ENCODE measurements at places on chromosomes 5 and 9.

GRCh38 chr5:66960369-66961137 lies 236.0 kb downstream of the CD180 start:
- DNase-seq: no peak

- no peak for DNase-seq
Observed at GRCh38 chr9:123080444-123080843, 47.0 kb downstream of the GPR21 start.

GRCh38 chr5:170149206-170149515 lies 43.5 kb downstream of the FOXI1 start:
- no peak for DNase-seq

DNA sequence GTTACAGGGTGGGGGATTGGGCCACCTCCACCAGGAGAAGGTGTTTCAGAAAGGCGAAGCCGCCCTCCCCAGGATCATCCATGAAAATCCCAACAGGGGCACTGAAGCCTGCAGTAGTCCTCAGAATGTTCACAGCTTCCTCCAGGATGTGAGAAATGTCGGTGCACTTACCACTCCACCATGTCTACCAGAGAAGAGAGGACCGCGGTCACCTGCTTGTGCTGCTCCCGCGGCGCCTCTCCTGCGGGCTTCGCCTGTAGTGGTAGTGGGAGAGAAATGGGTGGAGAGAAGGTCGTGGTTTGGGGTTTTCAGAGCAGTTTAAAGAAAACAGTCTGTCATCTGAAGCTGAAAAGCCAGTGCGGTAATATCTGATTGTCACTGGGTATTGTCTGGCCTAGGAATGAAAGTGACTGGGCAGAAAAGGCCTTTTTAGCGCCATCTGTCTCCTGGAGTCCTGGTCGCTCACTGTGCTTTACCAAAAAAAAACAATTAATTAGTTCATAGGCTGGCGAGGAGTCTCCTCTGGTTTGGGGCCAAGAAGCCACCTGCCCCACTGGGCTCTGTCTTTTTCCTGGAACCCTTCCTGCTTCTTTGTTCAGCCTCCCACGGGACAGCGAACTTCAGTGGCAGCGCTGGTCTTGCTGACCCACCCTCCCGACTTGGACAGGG lies 23.0 kb upstream of the PPP1R26 start:
- no peak for DNase-seq

DNA sequence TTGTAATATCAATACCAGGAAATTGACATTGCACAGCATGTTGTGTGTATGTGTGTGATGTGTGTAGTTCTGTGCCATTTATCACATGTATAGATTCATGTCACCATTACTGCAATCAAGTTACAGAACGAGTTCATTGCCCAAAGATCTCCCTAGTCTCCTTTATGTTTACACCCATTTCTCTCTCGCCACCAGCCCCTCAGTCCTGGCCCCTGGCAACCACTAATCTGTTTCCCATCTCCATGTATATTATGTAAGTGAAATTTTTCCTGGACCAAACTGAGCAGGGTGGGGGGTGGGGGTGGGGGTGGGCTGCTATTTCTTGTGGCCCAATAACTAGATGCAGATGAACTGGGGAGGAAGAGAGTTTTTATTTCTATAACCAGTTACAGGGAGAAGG lies 11.5 kb upstream of the S1PR3 start:
- no peak for DNase-seq

DNA sequence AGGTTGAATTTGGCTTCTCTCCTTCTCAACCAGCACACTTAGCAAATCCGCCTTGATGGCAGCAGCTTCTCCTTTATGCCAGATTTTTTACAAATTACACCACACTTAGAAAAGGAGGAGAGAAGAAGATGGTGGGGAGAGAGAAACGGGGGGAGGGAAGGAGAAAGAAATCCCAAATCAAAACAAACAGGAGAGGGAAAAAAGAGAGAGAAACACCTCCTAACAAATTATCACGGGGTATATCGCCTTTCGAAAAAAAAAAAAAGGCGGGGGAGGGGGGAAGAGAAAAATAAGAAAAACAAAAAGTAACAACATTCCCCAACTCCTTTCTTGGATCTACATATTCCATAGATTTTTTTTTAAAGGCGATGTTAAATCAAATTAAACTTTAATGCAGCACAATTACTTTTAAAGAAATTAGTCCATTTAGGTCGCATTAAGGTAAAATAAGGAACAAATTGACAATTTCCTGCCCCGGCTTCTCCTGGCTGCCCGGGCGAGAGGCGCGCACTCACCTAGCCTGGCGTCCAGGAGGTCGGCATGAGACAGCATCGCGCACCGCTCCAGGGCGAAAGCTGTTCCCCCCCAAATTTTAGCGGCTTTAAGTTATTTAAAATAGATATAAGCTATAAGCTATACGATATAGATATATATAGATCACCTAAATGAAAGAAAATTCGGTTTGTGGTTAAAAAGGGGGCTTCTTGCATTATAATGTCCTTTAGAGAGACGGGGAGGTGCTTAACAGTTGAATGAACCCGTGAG lies at the start of gene OTP:
Gene OTP, minus strand, starts transcription at position 716 of the 765 bp plus-strand sequence. Its CDS starts 164 bp downstream, at position 552.
- DNase-seq: no peak

DNA sequence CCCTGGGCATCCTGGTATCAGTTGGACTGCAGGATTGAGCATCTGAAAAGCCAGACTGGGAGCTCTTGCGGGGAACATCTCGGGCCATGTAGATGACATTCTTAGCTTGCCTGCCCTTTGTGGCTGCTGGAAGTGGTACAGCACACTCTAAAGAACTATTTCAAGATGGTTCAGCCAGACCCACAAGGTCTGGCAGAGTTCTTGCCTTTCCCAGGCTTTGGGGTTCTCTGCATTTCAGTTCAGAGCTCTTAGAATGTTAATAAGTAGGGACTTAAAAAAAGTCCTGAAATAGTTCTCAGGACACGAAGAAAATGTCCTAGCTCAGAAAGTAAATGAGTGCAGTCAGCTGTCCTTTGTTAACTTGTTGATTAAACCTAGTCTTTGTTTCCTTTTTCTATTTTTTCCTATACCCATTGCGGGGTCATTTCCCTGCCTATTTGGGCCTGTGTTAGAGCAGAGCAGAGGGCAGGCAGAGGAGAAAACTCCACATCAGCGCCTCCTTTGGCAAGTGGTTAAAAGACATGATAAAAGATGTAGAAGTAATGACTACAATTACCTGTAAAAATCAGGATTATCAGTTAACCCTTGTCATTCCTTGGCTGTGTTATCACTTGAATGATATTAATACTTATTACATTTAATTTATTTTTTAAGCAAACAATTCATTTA lies 291.5 kb downstream of the ZSWIM6 start:
- DNase-seq: no peak

DNA sequence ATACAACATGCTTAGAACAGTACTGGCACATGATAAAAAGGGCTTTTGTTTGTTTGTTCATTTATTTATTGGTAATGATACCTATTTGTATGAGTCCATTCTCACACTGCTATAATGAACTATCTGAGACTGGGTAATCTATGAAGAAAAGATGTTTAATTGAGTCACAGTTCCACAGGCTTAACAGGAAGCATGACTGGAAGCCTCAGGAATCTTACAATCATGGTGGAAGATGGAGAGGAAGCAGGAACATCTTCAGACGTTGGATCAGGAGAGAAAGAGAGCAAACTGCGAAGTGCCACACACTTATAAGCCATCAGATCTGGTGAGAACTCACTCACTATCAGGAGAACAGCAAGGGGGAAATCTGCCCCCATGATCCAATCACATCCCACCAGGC lies 847.7 kb downstream of the CDH18 start:
- DNase-seq: no peak
